Tibial artery (tissue), 4 donors: ENCODE measurements at places on chromosomes 1 and 21.

DNA sequence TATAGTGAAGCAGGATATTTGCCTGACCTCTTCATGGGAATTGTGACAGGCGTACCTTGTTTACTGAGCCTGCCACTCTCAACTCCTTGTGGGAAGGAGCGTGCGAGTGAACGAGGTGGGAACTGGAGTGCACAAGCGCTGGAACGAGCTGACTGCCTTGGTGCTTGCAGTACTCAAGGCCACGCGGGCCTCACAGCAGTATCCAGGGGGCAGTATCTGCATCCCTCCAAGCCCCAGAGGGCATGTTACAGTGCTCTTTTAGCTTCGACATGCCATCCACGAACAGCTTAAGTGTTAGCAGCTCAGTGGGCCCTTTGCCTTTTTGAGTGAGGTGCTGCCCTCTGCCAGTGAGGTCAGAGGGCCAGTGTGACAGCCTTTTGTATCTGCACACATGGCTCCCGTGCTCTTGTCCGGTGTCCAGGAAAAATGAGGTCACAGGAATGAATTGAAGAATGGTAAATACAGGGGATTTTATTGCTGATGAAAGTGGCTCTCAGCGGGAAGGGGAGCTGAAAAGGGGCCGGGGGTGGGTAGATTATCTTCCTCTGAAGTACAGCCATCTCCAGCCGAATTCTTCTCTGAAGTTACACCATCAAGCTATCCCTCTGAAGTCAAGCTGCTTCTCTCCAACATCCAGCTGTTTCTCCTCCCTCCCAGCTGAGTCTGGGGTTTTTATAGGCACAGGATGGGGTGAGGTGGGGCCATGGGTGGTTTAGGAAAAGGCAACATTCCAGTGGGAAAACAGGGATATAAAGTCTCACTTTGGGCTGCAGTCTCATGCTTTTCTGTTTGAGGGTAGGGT, 69.3 kb downstream of the EPB41 start:
- no peak for DNase-seq

DNA sequence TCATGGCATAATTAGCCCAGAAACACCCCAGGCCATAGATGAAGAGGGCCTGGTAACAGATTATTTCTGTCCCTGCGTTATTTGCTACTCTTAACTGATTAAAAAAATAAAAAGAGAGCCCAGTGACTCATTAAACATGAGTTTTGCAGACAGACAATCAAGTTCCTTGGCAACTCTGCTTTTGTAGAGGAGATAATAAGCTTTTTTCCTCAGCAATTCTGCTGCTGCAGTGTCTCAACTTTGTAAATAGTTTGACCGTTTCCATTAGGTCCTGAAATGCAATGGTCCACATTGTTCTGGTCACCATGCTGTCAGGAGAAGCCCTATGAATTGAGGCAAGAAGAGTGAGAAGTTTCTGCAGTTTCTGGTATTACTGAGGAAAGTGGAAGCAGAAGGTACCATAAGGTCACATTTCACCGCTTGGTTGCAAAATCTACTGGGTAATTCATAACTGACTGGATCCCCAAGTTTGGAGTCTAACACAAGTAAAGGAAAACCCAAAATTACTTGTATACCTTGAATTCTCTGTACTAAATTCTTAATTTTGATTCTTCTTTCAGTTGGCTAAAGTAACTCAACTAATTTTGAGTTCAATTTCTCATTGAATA, 139.5 kb downstream of the ZZZ3 start:
- no peak for DNase-seq

- DNase-seq = no peak
Observed at GRCh38 chr1:46506470-46507219, 17.0 kb downstream of the DMBX1 start.

DNA sequence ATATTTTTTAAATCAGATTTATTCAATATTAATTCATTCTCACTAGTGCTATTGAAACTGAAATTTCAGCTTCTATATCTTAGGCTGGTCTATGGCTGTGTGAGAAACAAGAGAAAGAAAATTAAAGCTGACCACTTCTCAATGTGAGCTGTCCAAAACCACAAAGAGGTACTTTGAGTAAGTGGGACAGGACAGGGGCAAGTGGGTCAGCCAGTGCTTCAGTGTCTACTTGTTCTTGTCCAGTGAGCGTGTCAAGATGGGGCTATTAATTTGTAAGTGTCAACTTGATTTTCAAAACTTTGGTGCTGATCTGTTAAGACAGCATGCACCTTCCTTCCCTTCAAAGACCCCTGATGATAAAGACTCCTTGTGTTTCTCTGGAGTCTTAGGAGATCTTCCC, 533.9 kb downstream of the PLPP3 start:
- no peak for DNase-seq

DNA sequence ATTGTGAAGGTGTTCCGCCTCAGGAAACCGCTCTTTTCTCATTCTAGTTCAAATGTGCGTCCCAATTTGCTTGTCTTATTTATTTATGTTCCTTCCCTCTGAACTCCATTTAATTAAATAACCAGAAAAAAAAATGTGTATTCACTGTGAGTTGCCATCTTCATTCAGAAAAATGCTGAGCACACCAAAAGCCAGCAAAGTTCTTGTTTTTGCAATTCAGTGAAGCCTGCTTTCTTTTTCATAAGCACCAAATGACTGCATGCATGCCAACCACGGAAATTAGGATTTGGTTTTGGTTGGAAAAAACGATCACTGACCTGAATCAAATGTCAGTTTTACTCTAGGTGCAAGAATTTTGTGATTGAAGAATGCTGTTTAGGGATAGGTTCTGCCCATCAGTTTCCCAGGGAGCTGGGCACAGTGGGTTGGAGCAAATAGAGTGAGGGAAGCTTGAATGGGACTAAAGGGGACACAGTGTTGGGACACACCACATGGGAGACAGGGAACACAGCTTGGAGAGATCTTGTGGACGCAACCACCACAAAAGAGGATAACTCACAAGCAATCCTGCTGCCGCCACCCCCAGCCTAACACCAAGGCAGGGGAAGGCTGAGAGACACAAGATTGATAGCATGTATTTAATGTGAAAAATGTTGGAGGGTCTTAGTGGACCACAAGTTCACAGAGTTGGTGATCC, 183.4 kb upstream of the GALNT2 start:
- no peak for DNase-seq

- DNase-seq = no peak
Observed at GRCh38 chr1:160460214-160460642, 59.9 kb downstream of the VANGL2 start.

- DNase-seq = no peak
Observed at GRCh38 chr1:115377411-115377810, 39.4 kb upstream of the NGF start.

DNA sequence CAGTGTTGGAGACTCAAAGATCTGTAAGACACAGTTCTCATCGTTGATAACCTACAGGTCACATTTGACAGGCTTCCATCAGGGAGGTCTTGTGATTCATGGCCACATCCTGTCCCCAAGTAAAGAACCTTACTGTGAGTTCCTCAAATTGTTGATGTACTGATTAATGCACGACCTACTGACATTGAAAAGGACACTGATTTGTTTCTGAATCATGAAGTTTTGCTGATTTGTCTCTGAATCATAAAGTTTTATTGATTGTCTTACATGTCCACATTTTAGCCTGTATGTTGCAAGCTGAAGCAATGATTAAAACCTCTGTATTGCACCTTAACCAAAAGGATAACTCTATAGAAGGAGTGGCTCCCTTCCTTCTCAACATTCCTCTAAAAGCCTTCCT, 476.3 kb upstream of the RUNX1 start:
- DNase-seq = no peak

GRCh38 chr1:38559446-38560165, 300.0 kb downstream of the RRAGC start:
- DNase-seq = no peak

- DNase-seq = no peak
Observed at GRCh38 chr21:40618191-40618973, 228.6 kb downstream of the DSCAM start.

DNA sequence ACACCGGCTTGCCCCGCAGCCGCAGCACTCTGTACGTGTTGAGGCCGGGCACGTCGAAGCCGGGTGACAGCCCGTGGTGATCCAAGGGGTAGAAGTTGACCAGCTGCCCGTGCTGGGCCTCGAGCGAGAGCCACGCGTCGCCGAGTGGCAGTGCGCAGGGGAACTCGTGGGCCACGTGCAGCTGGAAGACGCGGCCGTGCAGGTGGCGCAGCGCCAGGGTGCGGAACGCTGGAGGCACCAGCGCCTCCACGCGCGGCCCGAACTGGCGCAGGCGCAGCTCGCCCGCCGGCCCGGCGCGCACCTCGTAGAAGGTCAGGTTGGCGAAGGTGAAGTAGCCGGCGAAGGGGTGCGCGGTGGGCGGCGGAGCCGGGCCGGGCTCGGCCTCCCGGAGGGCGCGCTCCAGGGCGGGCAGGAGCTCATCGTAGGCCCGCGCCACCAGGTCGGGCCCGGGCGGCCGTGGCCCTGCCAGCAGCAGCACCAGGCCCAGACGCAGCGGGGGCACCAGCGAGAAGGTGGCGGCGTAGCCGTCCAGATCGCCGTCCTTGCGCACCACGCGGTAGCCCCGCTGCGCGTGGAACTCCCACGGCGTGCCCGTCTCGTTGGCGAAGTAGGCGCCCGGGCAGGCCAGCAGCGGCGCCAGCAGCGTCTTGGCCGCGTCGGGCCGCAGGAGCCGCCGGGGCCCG, 19.5 kb downstream of the LACTBL1 start:
- no peak for DNase-seq

DNA sequence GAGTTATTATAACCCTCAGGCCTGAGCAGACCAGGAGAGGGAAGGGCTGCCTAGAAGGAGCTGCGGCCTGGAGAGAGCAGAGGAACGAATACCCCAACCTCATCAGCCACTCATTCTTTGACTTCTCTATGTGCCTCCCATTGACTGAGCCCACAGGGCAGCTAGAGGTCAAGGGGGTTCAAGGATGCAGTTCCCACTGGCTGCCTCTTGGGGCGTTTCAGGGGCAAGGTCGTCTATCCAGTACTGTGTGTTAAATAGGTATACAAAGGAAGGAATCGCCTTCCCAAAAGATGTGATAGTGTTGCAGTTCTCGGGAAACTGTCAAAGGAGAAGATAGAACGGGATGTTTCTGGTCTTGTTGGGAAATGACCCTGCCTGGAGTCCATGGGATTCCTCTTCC, 250.6 kb downstream of the PRDM2 start:
- no peak for DNase-seq

DNA sequence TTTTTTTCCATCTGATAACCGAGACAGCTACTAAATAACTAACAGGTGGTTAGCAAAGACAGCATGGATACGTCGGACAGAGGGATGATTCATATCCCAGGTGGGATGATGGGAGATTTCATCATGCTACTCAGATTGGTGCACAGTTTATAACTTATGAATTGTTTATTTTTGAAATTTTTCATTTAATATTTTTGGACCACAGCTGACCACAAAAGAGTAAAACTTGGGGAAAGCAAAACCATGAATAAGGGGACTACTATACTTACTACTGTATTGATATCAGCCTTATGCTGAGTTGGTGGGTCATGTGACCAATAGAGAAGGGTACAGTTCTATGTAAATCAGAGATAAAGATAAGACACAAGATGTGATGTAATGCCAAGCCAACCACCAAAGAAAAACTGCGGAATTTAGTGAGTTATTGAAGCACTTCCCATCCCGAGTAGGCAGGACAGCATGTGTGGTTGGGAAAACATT, 248.1 kb upstream of the C1orf105 start:
- no peak for DNase-seq

DNA sequence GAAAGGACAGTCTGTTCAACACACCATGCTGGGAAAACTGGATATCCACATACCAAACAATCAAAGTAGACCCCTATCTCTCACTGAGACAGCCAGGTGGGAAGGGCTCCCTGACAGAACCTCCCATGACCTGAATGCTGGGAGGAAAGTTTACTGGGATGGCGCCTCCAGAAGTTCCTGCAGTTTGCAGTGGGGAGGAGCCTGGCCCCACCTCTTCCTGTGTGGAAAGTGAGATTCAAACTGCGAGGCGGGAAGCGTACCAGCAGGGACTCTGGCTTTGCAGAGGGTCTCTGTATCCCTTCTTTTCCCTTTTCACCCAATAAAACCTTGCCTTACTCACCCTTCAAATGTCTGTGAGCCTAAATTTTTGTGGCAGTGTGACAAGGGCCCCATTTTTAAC, 190.7 kb downstream of the HHIPL2 start:
- no peak for DNase-seq

DNA sequence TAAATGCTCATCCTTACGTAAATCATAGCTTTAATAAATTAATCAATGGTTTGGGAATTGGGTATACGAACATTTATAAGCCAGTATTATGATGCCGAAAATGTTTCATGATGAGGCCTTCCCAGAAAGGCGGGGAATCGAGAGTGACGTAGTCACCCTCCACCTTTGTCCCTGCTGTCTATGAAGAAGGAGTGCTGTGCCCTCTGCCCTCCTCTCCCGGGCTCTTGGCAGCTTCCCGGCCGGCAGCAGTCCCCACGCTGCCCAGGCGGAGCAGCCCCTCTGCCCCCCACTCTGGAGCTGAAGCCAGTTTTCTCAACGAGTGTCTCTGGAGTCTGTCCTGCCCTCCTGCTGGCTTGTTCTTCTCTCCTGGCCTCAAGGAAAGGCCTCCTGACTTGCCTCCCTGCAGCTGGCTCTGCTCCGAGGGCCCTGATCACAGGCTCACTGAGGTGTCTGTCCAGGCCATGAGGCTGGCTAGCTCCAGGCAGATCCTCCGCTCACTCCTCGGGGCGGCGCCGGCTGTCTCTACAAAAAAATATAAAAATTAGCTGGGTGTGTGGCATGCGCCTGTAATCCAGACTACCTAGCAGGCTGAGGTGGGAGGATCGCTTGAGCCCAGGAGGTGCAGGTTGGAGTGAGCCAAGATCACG, 150.7 kb upstream of the COL6A1 start:
- DNase-seq = no peak

DNA sequence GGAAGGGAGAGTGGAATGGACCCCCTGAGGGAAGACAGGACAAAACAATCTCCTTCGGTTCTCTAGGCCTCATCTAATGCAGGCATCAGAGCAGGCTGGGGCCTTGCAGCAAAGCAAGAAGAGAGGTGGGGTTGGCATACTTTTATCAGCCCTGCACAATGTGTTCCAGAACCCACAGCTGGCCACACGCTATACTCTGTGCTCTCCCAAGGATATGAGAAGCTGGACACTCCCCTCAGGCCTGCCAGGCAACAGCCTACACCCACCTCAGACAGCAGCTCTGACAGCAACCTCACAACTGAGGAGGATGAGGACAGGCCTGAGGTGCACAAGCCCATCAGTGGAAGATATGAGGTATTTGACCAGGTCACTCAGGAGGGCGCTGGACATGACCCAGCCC, 27.3 kb downstream of the LY9 start:
- no peak for DNase-seq

DNA sequence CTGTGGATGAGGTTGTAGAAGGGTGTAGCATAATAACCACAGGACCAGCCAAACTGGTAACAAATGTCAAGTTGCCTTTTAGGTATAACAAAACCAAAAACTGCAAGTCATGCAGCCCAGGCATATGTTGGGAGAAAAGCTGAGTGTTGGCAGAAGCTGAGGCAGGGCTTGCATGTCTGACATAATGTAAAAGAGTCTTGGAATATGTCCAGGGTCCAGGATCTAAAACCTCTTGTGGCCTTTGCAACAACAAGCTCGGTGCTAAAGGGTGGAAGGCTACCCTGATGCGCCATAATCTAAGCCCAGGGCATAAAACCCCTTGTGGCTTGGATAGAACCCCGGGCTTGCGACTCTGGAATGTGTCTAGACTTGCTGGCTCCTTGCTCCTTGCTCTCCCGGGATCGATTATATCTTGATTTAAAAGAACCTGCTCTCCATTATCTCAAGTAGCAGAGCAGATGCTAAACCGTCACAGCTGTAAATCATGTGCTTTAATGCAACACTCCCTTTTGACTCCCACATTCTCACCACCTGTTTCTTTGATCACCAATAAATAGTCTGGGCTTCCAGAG, 26.5 kb upstream of the SLC35A3 start:
- DNase-seq = no peak

- no peak for DNase-seq
Observed at GRCh38 chr1:11749203-11749689, 12.7 kb upstream of the C1orf167 start.
